ENCODE measurements at places on chromosomes 7 and 10. TPM values are rescaled to one million over a fixed set of nuclear protein-coding genes. Genes with fewer than 3 reads are reported as not detected.

- peak; percentile 1 for DNase-seq
Measured at GRCh38 chr7:76430211-76430610, 5.5 kb downstream of the ZP3 start.

GRCh38 chr10:108003576-108003975 is 839.1 kb upstream of the SORCS1 start:
- no peak for DNase-seq

- peak; percentile 36 for DNase-seq
Measured at GRCh38 chr7:44398511-44398911, 73.1 kb upstream of the CAMK2B start.

DNA sequence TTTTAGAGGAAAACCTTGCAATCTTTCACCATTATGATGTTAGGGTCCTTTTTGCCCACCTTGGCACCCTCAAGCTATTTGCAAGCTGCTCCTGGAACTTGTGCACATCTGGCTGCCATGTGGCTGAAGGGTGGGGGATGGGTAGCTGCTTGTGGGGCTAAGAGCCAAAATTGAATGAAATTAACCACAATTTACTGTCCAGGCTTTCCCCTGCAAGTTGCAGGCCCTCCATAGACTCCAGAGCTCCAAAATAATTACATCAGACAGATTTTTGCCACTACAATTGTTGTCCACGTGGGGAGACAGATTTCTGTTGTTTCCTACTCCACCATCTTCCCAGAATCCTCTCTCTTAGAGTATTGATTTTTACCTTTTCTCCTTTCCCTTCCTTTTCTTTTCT is 19.1 kb downstream of the PI4K2A start:
- no peak for DNase-seq

DNA sequence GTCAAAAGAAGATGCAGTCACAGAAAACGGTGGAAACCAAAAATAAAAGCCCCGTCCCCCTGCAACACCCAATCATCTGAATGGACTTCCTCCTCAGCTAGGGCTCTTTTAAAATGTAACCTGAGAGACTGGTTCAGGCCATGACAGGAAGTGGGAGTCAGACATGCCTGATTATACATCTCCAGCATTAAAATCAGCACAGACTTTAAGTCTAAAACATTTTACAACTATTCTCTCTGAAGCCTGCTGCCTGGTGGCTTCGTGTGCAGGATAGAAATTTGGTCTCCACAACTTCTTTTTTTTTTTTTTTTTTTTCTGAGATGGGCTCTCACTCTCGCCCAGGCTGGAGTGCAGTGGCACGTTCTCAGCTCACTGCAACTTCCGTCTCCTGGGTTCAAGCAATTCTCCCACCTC is 30.3 kb downstream of the HACD1 start:
- DNase-seq, result no peak

DNA sequence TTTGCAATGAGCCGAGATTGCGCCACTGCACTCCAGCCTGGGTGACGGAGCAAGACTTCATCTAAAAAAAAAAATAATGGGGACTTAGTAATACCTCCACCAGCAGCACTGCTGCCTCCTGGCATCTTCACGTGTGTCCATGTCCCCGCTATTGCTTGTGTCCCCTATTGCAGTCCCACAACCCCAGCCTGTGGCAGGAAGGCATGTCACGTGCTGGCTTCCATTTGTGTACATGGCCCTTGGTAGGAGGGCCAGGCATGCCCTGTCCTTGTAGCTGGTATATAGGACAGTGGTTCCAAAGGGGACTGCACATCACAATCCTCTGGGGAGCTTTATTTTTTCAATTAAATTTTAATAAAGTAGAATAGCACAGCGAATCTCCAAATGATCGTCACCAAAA is 5.7 kb downstream of the ZNF783 start:
- DNase-seq, result no peak

- no peak for DNase-seq
Measured at GRCh38 chr10:123642697-123643096, 23.5 kb upstream of the GPR26 start.

DNA sequence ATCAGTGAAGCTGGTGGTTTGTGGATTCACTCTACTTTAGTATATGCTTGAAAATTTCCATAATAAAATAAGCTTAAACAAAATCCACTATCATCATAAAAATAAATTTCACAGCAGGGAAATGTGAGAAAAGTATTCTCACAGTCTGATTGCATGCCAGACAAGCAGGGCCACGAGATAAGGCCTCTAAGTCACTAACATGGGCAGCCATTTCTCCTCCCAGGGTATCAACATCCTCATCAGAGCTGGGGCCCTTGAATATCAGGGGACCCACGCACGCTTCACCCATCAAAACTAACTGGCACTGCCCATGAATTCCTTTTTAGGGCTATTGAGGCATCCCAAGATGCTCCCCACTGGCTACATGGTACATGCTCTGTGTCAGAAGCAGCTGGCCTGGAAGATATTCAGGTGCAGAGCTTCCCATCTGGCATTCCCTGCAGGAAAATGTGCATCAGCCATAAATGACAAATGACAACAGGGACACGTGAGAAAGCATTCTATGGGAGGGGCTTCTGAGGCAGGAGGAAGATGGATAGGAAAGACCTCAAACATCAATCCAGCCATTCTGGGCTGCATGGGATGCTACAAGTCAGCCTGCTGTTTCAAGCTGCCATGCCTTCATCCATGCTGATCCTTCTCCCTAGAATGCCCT is 17.4 kb downstream of the CCDC6 start:
- DNase-seq, result no peak

DNA sequence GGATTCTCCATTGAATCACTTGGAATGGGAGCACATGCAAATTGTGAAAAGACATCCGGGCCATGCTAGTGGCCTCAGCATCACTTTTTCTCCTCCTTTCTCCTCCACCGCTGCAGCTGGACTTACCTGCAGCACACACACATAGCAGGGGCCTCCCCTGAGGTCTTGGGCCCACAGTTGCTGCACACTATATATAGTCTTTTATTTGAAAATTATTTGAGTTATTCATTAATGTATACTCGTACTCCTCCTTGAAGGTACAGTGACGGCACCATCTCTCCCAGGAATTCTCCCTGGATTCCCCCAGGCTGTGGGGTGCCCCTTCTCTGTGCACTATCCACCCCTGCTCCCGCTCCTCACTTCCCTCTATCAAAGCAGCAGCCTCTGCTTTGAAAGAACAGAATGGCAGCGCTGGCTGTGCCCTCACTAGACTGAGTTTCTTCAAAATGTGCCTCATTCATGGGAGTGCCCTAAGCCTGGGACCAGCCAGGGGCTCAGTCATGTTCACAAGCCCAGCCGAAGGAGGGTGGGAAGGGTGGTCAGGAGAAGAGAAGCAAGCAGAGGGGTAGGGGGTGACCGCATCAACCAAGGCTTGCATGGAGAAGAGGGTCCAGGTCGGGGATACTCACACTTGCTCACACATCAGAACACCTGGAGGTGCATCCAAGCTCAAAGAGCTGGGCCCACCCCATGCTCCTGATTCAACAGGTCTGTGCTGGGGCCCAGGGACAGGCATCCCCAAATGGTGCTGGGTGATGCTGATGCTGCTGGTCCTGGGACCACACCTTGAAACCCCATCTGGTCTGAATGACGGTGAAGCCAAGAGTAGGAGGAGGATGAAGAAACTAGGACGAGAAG is 156.2 kb upstream of the ZMIZ1 start:
- DNase-seq, result no peak

- DNase-seq, result no peak
Measured at GRCh38 chr10:3975016-3975415, 190.0 kb upstream of the KLF6 start.

GRCh38 chr7:105249216-105249615 is 139.5 kb downstream of the SRPK2 start:
- DNase-seq, result no peak

DNA sequence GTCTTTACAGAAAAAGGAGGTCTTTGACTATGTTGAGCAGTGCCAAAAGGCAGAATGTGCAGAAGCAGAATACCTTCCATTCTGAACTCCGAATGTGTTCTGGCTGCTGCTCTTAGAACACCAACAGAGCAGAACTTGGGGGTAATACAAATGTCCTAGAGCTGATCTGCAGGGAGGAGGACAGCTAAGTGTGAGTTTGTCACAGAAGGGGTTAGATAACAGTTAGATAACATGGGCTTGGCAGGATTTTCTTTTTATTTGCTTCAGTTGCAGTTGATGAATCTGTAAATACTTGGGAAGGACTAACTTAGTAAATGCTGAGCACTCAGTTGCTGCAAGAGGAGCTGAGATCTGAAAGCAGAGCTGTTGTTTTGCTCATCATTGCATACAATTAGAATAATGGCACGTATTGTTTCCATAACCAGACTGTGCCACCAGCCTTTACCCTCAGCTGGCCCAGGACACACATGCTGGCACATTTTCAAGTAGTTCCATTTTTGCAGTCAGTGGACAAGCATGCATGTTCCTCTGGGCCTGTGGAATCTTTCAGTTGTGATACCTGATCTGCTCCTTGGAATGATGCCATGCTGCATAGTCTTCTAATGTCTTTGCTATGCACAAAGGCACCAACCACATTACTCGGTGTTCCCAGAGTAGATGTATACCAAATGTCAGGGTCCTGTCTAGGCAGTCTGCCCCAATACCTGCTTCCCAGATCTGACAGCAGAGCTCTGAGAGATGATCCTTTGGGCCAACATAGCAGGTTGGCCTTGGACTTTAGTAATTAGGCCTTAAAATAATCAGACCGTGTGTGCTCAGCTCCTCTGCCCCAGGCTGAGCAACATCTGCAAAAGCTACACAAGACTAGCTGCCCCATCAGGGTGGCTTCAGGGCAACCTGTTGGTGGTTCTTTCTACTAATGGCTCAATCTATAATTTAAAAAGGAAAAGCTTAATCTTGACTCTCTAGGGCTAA is 55.7 kb downstream of the GSDME start:
- no peak for DNase-seq

GRCh38 chr10:74365109-74365508 is 214.1 kb downstream of the ADK start:
- DNase-seq, result no peak

PTPRN2 gene
- 2.8 TPM for total RNA-seq
